ENCODE measurements at places on chromosomes 4 and X. TPM values are rescaled to one million over a fixed set of nuclear protein-coding genes. Genes with fewer than 3 reads are reported as not detected.

The LCORL gene
- polyA plus RNA-seq = 2.5 TPM

The PLAC1 gene
- not detected for polyA plus RNA-seq

The SATL1 gene
- polyA plus RNA-seq = not detected

The CXCL11 gene
- polyA plus RNA-seq = not detected

The SPP1 gene
- 4.3 TPM for polyA plus RNA-seq

The DDX53 gene
- polyA plus RNA-seq = not detected

The MAGED4B gene
- polyA plus RNA-seq = 4.7 TPM

The TENM3 gene
- polyA plus RNA-seq = 0.20 TPM

The TLL1 gene
- polyA plus RNA-seq = 0.28 TPM

The FRG2 gene
- polyA plus RNA-seq = not detected

The HS6ST2 gene
- 1.4 TPM for polyA plus RNA-seq

The SPACA5B gene
- not detected for polyA plus RNA-seq

The CNKSR2 gene
- 1.1 TPM for polyA plus RNA-seq

The SLC25A53 gene
- 3.5 TPM for polyA plus RNA-seq

The CENPVL3 gene
- not detected for polyA plus RNA-seq

The STARD8 gene
- 1.7 TPM for polyA plus RNA-seq

The ARAP2 gene
- 4.6 TPM for polyA plus RNA-seq

The SMIM31 gene
- polyA plus RNA-seq = 1.6 TPM

The CTAG1B gene
- polyA plus RNA-seq = not detected

The NAP1L2 gene
- 2.0 TPM for polyA plus RNA-seq

The HSD17B11 gene
- polyA plus RNA-seq = 27.0 TPM

The ARMCX4 gene
- 4.5 TPM for polyA plus RNA-seq

The RTL9 gene
- polyA plus RNA-seq = not detected

The TRO gene
- 2.2 TPM for polyA plus RNA-seq

The CT47A7 gene
- polyA plus RNA-seq = not detected

The MAGEC1 gene
- polyA plus RNA-seq = not detected

The LIMCH1 gene
- polyA plus RNA-seq = 4.7 TPM

The LONRF3 gene
- polyA plus RNA-seq = 3.2 TPM

The PRR32 gene
- polyA plus RNA-seq = not detected

The TRIM61 gene
- 0.50 TPM for polyA plus RNA-seq

The PPP2R2C gene
- polyA plus RNA-seq = 5.0 TPM

The KIAA1210 gene
- not detected for polyA plus RNA-seq

The VEGFD gene
- polyA plus RNA-seq = 3.4 TPM

The PCSK1N gene
- polyA plus RNA-seq = 13.1 TPM

The STBD1 gene
- 2.5 TPM for polyA plus RNA-seq

The GPR34 gene
- polyA plus RNA-seq = 1.5 TPM

The GABRG1 gene
- polyA plus RNA-seq = not detected

The STK32B gene
- 1.5 TPM for polyA plus RNA-seq

The F8A2 gene
- not detected for polyA plus RNA-seq

The RPGR gene
- polyA plus RNA-seq = 9.8 TPM

The RADX gene
- polyA plus RNA-seq = 1.5 TPM

The ATP1B4 gene
- polyA plus RNA-seq = not detected

The TEX11 gene
- polyA plus RNA-seq = 1.6 TPM

The PDZD4 gene
- polyA plus RNA-seq = 3.4 TPM

The G3BP2 gene
- polyA plus RNA-seq = 30.6 TPM

The PF4V1 gene
- not detected for polyA plus RNA-seq

Data from stomach (tissue), 19 donors.